ENCODE measurements at places on chromosomes 3 and 15.

DNA sequence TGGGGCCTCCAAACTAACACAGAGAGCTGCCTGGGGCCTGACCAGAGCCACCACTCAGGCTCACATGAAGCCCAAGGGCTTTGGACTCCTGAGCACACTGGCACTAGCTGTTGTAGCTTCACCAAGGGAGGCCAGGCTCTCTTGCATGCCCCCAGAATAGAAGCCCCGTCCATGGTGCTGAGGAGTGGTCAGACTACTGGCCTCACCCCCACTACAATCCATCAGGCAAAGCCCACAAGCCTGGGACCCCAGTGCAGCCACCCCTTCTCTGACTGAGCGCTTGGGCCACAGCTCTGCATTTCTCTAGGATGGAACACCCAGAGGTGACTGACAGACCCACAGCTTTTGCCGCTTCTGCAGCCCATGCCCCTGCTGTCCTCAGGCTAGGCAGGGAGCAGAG, 180.8 kb downstream of the PYDC2 start:
- DNase-seq, result no peak

- no peak for DNase-seq
Measured at GRCh38 chr3:25125201-25125600, 302.9 kb upstream of the RARB start.

DNA sequence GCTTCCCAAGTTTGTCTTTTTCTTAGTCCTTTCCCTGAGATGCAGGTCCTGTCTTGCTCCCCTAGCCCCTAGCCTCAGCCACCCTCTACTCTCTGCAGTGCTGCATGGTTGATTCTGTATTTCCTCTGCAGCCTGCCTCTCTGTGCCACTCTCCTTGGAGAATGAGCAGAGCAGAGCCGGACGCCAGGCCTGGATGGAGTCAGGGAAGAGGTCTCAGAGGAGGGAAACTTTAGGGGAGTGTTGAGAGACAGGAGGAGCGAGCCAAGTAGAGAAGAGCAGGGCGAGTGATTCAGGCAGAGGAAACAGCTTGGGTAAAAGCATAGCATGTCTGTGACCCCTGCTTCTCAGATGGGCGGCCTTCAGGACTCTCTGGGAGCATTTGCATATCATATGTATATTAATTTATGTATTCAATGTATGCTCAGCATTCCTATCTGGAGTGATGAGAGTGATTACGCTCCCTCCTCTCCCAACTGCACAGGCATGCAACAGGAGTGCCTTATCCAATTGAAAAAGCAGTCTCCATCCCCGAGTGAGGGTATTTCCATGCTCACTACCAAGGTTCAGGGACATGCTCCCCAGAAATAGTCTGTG, 166.7 kb downstream of the RORA start:
- no peak for DNase-seq

GRCh38 chr3:56025326-56025725, 442.9 kb downstream of the ERC2 start:
- no peak for DNase-seq

- DNase-seq, result peak; percentile 65
Measured at GRCh38 chr15:29208352-29208751, 61.3 kb downstream of the NSMCE3 start.
